Stimulated activated CD4-positive, alpha-beta T cell treated with anti-CD3 and anti-CD28 coated beads, TNF-alpha, amount 100 ng/mL, for 4 hours (primary cell): ENCODE measurements at places on chromosomes 7 and 10.

GRCh38 chr7:92641921-92642511 is 51.8 kb upstream of the FAM133B start:
- no peak for DNase-seq

DNA sequence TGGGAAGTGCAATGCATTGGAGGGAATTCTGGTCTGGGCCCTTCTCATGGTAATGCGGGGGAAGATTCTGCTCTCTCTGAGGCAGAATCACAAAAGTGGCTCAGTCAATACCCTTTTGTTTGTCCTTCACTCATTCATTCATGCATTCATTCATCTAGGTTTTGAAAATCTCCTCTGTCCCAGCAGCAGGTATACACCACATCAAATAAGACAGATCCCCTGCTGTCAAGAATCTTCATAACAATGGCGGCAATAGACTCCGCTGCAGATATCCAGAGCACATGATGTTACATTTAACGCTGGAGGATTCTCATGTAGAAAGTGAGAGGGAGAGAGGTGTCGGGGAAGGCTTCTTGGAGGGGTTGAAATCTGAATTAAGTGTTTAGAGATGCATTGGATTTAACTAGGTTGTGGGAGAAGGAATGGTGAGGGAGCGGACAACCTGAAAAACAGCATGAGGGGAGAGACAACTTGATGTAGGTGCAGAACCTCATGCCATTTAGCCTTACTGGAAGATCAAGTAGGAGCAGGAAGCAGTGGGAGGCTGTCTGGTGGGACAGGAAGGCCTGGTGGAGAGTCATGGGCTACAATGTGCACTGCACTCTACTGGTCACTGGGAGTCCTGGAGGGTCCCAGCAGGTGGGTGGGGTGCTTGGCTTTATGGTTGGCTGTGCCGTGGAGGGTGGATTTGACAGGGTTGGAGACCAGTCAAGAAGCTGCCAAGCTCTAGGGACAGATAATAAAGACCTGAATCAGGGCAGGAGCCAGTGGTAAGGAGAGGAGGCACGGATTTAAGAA is 5.2 kb upstream of the FAM180A start:
- DNase-seq = no peak

GRCh38 chr10:124325633-124325914 is 93.1 kb downstream of the OAT start:
- DNase-seq = no peak

- DNase-seq = no peak
These were observed 47.2 kb upstream of the SLC39A12 start for GRCh38 chr10:17904564-17904963.

DNA sequence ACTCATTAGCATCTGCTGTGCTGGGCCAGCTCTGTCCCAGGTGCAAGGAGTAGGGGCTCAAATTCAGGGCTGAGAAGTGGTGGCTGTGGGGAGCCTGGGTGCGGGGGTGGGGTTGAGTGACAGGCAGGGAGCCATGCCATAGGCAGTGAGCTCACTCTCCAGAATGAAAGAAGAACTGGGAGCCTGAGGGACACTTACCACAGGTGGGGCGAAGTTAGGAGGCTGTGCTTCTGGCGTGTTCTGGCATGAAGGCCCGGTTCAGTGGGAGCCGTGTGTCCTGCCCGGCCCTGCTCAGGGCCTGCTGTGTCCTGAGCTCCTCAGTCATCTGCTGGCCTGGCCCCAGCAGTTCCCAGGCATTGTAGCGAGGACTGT is 62.5 kb downstream of the MKI67 start:
- DNase-seq = no peak

DNA sequence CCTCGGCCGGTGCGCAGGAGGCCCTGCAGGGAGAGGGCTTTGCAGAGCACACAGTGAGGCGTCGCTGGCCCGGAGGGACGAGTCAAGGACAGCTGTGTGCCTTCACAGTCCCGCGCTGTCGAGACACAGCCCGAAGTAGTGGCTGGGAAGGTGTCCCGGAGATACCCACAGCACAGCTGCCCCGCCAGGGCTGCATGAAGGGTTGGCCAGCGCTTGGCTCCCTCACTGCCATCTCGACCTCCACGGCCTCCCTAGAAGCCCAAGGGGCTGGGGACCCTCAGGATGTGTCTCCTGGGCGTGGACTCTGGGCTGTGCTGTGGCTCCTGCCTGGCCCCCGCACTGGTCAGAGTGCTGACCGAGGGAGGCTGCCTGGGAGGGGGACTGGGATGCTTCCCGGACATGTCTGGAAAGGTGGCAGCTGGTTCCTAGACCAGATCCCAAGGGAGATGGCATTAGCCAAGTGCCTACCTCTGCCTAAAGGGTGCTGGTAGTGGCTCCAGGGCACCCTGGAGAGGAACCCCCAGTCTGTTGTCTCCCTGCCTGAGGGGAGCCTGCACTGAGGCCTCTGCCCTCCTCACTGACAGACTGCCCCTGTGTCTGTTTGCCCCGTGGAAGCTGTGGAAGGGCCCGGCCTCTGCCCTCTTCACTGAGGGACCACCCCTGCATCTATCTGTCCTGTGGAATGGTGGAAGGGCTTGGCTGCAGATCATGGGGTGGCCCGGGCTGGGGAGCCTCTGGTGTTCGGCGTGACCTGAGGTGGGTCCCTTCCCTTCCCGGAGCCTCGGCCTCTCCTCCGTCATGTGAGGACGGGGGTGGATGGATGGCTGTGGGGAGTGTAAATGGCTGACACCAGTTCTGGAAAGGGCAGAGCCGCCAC is 5.8 kb downstream of the ELFN1 start:
- DNase-seq = no peak

GRCh38 chr10:102745157-102745556 is 1.4 kb downstream of the WBP1L start:
- DNase-seq = no peak

- no peak for DNase-seq
These were observed 504.4 kb downstream of the LRMDA start for GRCh38 chr10:75935650-75936400.

GRCh38 chr10:123062726-123063125 is 53.9 kb downstream of the ACADSB start:
- DNase-seq = no peak

GRCh38 chr7:151694828-151695580 is 175.3 kb upstream of the RHEB start:
- DNase-seq = no peak

DNA sequence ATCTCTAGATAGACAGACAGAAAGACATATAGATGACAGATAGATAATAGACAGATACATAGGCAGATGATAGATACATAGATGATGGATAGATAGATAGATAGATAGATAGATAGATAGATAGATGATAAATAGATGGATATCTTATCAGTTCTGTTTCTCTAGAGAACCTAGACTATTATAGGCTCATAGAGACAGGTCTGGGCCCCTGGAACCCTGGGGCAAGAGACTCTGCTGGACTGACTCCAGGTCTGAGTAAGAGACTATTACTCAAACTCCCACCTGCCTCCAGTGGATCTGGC is 58.3 kb downstream of the FRMPD2 start:
- no peak for DNase-seq

- DNase-seq = no peak
These were observed 25.7 kb upstream of the ASCC1 start for GRCh38 chr10:72241691-72242252.

DNA sequence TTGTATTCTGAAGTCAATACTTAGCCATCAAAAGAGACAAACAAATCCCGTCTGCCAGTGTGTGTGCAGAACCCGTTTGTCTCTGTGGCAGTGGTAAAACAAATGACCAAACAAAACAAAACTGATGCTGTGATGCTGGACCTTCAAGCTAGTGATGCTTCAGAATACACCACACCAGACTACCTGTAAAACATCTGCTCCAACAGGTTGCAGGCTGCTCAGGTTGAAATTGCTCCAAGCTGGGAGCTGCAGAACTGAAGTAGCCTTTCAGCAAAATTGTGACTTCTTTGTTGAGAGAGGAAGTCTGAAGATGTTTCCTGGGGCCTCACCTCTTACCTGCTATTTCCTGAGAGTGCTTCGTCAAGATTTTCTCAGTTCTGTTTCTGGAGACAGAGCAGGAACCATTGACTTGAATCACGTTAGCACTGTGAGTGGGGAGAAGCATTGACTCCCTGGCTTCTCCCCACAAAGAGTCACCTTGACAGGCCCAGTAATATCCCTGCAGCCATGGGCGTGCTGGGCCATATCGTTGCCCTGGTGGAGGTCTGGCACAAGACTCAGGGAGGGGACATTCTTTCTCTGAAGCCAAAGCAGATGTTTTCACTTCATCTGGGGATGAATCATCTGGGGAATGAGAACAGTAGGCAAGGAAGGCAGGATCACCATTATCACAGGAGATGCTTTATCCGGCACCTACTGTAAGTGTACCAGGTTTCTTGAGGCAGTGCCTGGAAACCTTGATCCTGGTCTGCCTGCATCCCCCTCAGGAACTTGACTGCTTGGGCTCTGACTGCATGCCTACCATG is 80.2 kb downstream of the RBM20 start:
- no peak for DNase-seq

GRCh38 chr7:38105874-38106483 is 72.1 kb upstream of the STARD3NL start:
- no peak for DNase-seq

DNA sequence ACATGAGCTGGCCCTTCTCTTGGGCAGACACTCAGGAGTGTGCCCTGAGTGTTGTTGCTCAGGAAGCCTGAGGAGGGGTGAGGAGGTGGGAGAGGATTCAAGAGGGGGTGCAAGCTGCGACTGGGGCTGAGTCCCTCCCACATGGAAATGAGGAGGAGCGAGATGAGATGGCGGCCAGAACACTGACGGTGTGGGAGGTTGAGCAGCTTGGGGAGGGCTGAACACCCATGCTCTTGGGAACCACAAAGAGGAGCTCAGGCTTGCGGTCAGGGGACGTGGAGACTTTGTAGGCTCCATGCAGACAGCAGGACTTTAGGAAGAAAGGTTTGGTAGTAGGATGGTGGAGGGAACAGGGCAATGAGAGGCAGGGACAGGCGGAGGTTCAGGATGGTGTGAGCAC is 163.2 kb upstream of the SHH start:
- no peak for DNase-seq

GRCh38 chr7:81280531-81280930 is 361.7 kb upstream of the SEMA3C start:
- DNase-seq = no peak

DNA sequence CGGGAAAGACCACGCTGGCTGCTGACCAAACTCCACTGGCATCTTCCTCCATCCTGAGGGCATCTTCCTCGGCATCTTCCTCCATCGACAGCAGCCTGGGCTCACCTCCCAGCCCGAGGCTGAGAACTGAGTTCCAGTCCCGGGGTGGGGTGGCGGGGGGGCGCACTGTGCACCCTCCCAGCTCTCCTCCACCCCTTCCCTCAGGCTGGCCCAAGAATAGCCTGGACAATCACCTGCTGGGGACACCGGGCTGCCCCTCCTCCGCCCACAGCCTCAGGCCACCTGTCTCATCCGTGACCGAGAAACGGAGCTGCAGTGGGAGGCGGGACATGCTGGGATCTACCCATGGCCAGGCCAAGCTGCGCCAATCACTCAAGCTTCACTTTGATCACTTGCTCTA is 37.2 kb downstream of the DIP2C start:
- no peak for DNase-seq

DNA sequence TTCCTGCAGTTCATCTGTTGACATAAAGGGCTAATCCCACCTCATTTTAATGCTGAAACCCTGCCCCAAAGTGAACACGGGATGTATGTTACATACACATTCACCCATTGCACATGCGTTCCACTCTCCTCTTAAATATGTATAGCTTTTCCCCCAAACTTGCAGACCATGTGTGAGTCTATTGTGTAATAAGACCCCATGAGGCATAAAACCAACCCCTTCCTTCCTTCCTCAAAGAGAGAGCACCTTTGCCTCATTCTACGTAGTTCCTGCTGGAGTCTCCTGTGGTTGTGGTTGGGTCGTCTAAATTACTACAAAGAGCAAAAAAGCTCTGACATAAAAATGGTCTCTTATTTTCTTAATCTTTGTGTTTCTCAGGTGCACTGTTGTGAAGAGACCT is 345.7 kb upstream of the KLF6 start:
- DNase-seq = no peak

DNA sequence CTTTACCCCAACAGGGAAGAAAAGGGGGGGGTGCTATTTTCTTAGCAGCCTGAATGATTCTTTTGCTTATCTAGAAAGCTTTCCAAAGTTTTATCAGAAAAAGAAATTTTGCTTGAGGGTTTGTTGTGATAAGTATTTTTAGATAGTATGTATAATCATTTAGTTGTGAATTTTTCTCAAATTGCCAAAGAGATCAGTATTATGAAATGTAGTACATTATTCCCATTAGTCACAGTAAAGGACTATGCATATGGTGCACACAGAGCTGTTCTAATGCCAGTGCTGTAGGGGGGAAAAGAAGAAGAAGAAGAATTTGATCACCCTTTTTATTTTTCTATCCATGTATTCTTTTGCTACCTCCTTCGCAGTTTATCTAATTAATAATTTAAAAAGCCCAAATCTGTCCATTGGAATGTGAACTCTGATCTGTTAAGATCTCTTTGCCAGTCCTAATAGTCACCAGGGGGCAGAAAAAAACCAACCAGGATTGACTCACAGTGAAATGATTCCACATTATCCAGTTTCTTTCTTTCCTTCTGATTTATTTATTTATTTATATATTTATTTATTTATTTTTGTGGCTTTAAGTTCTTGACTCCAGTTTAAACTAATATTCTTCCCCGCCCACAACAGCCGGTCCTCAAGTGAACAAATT is 4.7 kb downstream of the RBM20 start:
- DNase-seq = no peak

GRCh38 chr10:52999258-52999657 is 226.7 kb upstream of the MBL2 start:
- DNase-seq = no peak

GRCh38 chr10:73819513-73820093 is 8.2 kb upstream of the NDST2 start:
- no peak for DNase-seq

- DNase-seq = no peak
These were observed 106.2 kb downstream of the ITIH5 start for GRCh38 chr10:7560519-7560918.

DNA sequence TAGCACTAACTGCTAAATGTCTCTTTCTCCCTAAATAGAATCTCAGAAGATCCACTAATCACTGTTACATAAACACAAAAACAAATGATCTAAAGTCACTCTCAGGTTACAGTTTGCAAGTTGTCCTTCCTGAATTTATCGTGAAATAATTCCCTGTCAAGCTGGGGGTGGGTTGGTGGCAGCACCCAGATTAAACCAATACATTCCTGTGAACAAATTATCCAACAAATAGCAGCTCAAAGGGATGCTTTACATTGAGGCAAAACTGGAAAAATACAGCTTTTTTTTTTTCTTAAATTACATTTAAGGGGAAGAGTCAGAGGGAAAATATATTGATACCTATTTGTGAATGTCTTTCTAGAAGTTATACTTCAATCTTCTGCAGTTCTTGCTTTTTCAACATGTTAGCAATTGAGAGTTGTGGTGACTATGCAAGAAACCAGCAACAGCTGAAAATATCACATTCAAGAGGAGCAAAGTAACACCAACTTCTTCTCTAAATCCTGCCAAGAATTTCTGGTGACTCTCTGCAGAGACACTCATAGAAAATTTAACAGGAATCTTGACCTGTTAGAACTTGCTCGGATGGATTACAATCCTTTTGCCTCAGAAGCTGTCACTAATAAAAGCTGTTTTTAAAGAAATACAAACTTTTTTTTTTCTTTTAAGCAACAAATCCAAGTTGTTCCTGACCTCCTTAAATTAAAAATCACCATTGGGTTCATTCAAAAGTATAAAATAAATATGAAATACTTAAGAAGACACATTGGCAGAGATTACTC is 18.9 kb downstream of the LMOD2 start:
- DNase-seq = no peak

GRCh38 chr10:11670381-11670780 is 58.9 kb upstream of the USP6NL start:
- DNase-seq = no peak

- DNase-seq = no peak
These were observed 83.1 kb upstream of the NPVF start for GRCh38 chr7:25311346-25311745.
